A549 treated with dexamethasone at 1 μM for 4 hours (cell line): ENCODE measurements at places on chromosomes 5 and 9. TPM values are rescaled to one million over a fixed set of nuclear protein-coding genes. Genes with fewer than 3 reads are reported as not detected.

The SPINK9 gene
- total RNA-seq: not detected in 5 replicates

The ARHGEF28 gene
- 9.5 to 12.9 TPM (median 11.0 TPM) in 5 replicates for total RNA-seq

The CDH10 gene
- 0.08 to 0.18 TPM (median 0.14 TPM) in 5 replicates for total RNA-seq

The NRG2 gene
- total RNA-seq: 1.8 to 2.4 TPM (median 2.0 TPM) in 5 replicates

The SSBP2 gene
- 10.6 to 13.1 TPM (median 12.1 TPM) in 5 replicates for total RNA-seq
